ENCODE measurements at places on chromosomes 1 and 21.

DNA sequence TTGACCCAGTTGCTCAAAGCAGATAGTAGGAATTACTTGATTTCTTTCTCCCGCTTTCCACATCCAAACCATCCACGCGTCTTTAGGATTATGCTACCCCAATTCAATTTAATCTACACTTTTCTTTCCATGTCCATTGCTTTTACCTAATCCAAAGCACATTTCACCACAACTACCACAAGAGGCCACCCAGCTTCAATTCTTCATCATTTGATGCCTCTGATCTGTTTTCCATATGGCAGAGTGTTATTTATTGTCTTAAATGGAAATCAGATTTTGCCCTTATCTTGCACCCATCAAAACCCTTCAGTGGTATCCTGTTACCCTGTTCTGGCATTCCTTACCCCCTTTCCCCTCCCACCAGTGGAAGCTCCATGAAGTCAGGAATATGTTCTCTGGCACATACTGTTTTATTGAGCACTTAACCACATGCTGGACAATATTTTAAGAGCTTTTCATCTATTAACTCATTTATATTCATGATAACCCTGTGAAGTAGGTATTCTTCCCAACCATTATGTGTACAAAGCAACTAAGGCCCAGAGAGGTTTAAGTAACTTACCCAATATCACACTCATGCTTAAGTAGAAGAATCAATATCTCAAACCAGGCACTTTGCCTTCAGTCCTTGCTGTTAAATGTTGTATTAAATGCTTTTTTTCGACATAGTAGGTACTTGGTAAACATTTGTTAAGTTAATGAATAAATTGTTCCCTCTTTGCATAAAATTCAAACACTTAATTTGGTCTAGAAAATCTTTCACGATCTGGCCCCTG, 34.6 kb downstream of the CLIC4 start:
- no peak for DNase-seq

GRCh38 chr1:197521118-197521739, 253.2 kb downstream of the CRB1 start:
- peak; percentile 21 for DNase-seq

DNA sequence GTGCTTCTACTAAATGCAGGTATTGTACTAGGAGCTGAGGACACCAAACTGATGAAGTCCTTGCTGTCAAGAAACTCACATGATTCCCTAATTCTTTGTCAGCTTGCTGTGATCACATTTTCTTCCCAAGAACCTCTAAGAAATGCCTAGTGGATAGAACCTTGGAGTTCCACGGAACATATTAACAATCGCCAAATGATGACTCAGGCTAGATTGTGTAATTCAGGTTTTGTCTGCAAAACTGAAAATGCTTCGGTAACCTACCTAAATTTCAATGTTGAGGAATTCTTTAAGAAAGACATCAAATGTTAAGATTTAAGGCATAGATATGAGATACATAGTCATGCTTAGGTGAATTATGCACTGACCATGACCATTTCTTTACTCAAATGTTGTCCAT, 1.7 kb upstream of the GADD45A start:
- no peak for DNase-seq

- no peak for DNase-seq
These were observed 348.7 kb downstream of the PBX1 start for GRCh38 chr1:164907666-164908065.

DNA sequence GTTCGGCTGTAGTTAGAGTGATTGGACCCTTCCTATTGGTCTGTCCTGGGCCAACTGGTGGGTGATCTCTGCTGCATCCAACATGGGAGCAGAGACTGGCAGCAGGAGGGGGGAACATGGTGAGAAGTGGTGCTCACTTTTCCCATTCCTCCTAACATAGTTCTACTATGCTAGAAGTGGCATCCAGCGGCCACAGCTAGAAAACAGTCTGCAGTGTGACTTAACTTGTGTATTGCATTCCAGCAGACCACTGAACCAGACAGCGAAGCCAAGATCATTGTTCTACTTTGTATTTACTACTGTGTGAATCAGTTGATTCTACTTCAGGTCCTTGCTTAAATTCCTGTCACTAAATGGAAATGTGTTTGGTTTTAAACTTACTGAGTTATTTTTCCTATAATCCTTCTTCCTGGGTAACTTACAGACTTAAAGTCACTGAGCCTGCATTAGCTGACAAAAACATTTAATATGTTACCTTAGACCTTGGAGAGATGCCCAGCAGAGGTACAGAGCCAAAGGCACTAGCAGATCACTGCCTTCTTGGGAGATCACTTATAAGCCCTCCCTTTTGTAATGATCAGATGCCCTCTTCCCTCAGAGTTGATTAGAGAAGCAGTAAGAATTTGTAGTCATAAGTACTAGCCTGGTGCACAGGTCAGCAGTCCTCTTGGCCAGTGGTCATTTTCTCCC, 8.2 kb downstream of the FABP3 start:
- no peak for DNase-seq

GRCh38 chr1:173603056-173603591, at the start of gene SLC9C2:
Gene SLC9C2, minus strand, starts transcription at chr1:173603072. Its CDS starts 1,296 bp downstream, at chr1:173601776.
- DNase-seq, result no peak

DNA sequence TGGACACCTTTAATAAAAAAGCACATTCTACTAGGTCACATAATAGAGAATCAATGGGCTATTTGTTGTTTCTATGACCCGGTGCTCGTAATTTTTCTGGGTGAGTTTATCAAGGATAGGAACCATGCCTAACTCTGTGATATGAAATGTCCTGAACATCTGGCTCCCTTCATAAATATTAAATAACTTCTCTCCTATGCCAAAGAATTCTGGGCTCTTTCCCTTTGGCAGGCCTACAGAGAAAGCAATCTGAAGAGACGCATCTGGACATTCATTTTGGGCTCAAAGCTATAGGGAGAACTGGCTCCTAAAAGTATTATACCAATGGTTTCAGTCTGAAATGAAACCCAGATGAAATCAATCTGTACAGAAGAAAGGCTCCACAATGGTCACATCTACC, 38.8 kb upstream of the ANGPTL7 start:
- DNase-seq, result no peak

DNA sequence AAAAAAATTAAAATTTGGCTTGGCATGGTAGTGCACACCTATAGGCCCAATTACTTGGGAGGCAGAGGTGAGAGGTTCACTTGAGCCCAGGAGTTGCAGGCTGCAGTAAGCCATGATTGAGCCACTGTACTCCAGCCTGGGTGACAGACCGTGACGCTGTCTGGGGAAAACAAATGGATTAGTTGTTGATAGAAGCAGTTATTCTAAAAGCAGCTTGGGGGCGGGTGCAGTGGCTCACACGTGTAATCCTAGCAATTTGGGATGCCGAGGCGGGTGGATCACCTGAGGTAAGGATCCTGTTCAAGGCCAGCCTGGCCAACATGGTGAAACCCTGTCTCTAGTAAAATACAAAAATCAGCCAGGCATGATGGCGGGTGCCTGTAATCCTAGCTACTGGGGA, 40.3 kb downstream of the KIF1B start:
- no peak for DNase-seq

DNA sequence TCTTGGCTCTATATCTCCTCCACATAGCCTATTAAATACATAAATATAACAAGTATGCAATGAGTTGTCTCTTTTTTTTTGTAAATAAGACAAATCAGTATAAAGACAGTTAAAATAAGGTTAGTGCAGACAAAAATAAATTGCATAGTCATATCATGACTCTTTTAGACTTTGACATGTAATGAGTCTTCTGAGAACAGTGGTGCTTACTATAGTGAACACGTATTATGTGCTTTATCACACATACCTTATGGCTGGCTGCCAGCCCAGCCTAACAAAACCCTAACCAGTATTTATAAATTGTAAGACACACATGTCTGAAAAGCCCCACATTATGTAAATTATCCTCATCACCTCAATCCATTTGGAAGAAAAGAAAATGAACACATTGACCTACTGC, 29.1 kb upstream of the F13B start:
- DNase-seq, result no peak

GRCh38 chr1:31891280-31891679, 46.9 kb downstream of the PTP4A2 start:
- DNase-seq, result no peak

All from GM04504 (cell line).